ENCODE measurements at places on chromosomes 4 and X.

GRCh38 chr4:96753216-96753615, 913.3 kb downstream of the PDHA2 start:
- DNase-seq, result no peak

DNA sequence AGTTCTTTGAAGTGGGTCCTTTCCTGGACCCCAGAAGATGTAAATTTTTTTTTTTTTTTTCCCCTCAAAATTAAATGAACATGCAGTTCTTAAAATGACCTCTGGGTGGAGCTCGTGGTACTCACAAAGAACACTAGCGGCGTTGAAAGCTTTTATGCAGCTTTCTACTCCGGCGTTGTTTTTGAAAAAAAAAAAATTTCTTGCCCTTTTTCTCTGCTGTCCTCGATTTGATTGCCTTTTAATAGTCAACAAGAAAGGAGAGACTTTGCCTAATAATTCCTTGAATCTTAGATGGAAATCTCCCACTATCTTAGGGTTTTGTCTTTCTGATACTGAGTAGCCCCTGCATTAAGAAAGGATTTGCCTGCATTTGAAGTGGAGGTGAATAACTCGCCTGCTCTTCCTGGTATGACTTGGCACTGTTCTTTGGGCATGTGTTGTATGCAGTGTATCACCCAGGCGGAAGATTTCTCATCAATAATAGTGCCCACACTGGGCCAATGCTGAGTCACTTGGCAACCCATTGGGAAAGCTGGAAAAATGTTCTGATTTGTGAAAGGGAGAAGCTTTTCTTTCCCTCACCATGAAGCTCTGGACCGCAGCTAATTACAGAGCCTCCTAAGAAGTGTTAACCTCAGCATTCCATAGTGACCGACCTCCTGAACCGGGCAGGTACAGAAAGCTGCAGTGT, 104.0 kb downstream of the PHEX start:
- no peak for DNase-seq

- no peak for DNase-seq
These were observed 24.2 kb downstream of the HERC3 start for GRCh38 chr4:88616275-88617150.

- DNase-seq, result no peak
These were observed 244.6 kb upstream of the FTHL17 start for GRCh38 chrX:31316340-31316991.

- no peak for DNase-seq
These were observed 10.6 kb downstream of the G3BP2 start for GRCh38 chr4:75662626-75663025.

DNA sequence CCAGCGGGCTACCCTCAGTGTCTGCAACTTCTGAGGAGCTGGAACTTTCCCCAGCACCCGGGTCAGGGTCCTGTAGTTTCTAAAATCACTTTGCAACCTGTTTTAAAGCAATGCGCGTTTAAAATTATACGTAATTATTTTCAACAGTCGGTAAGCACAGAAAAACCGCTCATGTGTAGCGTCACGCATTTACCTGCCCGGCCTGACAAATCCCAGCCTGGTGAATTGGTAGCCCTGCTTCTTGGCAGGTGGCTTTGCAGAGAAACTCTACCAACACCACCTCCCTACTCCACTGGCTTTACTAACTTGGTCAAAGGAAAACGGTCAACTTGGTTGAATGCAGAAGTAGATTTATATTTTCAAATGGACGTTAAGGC, 640 bp downstream of the BANK1 start:
- no peak for DNase-seq

GRCh38 chr4:45324455-45325417, 598.4 kb upstream of the GNPDA2 start:
- DNase-seq, result no peak

- DNase-seq, result no peak
These were observed 31.0 kb upstream of the FAT4 start for GRCh38 chr4:125283707-125284279.

DNA sequence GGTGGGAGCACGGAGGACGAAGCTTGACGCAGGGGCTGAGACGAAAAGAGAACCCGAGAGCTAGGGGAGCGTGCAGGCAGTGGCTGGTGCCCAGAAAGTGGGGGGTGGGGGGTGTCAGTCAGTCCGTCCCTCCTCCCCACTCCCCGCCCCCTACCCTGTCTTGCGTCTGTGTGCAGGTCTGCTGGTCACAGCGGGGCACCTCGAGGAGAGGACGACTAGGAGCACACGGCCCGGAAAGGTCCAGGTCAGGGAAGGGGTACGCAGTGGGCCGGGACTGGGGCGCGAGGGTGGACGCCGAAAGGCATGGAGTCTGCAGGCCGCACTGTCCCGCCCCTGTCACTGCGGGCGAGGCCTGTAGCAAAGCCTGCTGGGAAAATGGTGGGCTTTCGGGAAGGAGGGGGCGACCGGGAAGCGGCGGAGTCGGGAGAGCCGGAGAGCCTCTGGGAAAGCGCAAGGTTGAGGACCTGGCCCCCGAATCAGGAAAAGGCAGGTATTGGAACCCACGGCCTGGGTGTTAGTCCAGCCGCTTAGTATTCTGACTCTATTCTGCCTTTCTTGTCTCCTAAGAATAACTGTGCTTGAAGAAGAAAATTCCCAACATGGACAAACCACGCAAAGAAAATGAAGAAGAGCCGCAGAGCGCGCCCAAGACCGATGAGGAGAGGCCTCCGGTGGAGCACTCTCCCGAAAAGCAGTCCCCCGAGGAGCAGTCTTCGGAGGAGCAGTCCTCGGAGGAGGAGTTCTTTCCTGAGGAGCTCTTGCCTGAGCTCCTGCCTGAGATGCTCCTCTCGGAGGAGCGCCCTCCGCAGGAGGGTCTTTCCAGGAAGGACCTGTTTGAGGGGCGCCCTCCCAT, 769 bp downstream of the TCEAL1 start:
- DNase-seq, result no peak

- DNase-seq, result no peak
These were observed 18.5 kb downstream of the TENM3 start for GRCh38 chr4:182261651-182262223.
